ENCODE measurements at places on chromosomes 1 and 21. TPM values are rescaled to one million over a fixed set of nuclear protein-coding genes. Genes with fewer than 3 reads are reported as not detected.

Gene KAZN
- 7.8 TPM for total RNA-seq

Gene BARHL2
- total RNA-seq = not detected

Gene TDRD10
- not detected for total RNA-seq

Gene ERRFI1
- total RNA-seq = 119 TPM

Gene DSCAM
- 0.18 TPM for total RNA-seq

- H3K36me3 ChIP-seq = no peaks in the 10 kb centered on the region
- DNase-seq = no peak
- no peak overlapping the region for H3K4me3 ChIP-seq
- peaks cover 5% of the 10 kb centered on the region for H3K27me3 ChIP-seq
- no peaks in the 10 kb centered on the region for H3K4me1 ChIP-seq
These were observed 8.3 kb downstream of the SHISAL2A start for GRCh38 chr1:52641307-52641706.

- H3K4me1 ChIP-seq = peaks cover 5% of the 10 kb centered on the region
- no peaks in the 10 kb centered on the region for H3K36me3 ChIP-seq
- no peak for DNase-seq
- H3K27ac ChIP-seq = no peak overlapping the region
These were observed 5.2 kb downstream of the KAZN start for GRCh38 chr1:14603645-14604044.

GRCh38 chr1:109391157-109391556 lies 6.6 kb downstream of the SORT1 start:
- H3K4me1 ChIP-seq = peaks cover 49% of the 10 kb centered on the region
- H3K27me3 ChIP-seq = no peaks in the 10 kb centered on the region
- peak overlapping the region; percentile 34 for H3K4me3 ChIP-seq
- peak overlapping the region; percentile 64 for H3K27ac ChIP-seq

DNA sequence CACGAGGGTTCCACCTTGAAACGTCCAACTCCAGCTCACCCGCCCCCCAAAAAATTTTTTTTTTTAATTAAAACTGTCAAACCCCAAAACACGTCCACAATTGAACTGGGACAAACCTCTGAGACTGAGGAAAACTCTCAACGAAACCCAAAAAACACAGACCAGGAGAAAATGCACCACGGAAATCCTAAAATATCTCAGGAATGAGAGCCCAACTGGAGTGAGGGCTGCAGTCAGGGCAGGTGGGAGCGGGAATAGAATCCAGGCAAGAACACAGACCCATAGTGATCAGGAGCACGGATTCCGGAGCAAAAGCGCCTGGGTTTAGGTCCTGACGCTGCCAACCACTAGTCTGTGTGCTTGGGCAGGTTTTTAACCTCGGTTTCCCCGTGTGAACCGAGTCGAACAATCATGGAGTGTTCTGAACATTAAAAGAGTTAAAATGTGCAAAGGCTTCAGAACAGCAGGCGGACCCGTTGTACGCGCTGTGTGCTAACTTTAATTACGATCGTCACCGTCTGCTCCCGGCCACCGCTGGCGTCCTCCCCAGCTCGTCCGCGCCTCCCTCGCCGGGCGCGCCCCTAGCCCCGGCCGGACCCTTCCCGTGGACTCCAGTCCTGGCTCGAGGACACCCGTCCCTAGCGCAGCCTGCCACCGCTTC lies 624 bp downstream of the ARHGAP29 start:
- DNase-seq = peak; percentile 43
- H3K27ac ChIP-seq = peak overlapping the region; percentile 81
- H3K36me3 ChIP-seq = no peaks in the 10 kb centered on the region
- H3K4me3 ChIP-seq = peak overlapping the region; percentile 91

DNA sequence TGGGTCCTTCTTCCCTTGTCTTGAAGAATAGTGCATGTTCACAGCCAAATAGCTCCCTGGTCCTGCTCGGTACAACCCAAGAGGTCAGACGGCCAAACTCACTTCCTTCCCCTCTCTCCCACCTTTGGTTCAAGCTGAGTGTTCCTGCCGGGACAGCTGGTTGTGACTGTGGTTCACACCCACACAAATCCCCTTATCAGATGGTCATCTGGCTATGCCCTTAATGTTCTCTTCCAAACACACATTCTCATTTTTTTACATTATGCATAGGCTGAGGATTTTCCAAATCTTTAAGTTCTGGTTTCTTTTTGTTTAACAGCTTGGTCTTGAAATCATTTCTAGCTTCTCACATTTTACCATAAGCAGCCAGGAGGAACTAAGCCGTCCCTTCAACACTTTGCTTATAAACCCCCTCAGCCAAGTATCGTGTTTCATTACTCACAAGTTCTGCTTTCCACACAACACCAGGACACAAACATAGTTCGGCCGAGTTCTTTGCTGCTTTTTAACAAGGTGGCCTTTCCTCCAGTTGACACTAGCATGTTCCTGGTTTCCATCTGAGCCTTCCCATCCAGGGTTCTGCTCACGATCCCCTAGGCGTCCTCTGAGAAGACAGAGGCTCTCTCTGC lies 19.7 kb upstream of the TSPEAR start:
- no peaks in the 10 kb centered on the region for H3K36me3 ChIP-seq
- H3K4me3 ChIP-seq = no peak overlapping the region
- no peak for DNase-seq

DNA sequence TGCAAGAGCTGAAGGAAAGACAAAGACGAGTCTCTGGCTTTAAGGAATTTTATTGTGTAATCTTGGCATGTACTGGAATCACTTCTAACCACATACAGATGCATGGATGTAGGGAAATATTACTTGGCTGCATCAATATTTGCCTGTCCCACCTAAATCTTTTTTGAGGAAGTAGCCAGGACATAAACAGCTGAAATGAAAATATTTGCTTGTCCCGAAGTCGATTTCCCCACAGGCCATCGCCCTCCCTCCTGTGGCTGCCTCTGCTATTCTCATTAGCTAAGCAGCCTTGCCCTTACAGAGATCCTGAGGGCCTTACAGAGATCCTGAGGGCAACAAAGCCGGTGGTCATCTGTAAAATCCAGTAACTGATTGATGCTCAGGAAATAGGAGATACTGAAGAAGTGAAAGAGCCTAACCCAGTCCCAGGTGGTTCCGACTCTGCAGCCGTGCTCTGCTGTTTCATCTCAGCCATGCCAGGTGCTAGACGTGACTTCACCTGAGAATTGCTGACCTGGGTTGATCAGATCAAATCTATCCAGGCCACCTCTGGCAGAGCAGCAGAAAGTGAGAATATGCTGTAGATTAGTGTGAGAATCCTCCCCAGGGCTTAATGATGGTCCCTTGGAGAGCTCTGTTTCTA lies 25.5 kb downstream of the MAN1C1 start:
- H3K27ac ChIP-seq = no peak overlapping the region
- H3K27me3 ChIP-seq = peaks cover 42% of the 10 kb centered on the region
- H3K36me3 ChIP-seq = no peaks in the 10 kb centered on the region
- H3K4me1 ChIP-seq = no peaks in the 10 kb centered on the region
